ENCODE measurements at places on chromosomes 5 and 9.

DNA sequence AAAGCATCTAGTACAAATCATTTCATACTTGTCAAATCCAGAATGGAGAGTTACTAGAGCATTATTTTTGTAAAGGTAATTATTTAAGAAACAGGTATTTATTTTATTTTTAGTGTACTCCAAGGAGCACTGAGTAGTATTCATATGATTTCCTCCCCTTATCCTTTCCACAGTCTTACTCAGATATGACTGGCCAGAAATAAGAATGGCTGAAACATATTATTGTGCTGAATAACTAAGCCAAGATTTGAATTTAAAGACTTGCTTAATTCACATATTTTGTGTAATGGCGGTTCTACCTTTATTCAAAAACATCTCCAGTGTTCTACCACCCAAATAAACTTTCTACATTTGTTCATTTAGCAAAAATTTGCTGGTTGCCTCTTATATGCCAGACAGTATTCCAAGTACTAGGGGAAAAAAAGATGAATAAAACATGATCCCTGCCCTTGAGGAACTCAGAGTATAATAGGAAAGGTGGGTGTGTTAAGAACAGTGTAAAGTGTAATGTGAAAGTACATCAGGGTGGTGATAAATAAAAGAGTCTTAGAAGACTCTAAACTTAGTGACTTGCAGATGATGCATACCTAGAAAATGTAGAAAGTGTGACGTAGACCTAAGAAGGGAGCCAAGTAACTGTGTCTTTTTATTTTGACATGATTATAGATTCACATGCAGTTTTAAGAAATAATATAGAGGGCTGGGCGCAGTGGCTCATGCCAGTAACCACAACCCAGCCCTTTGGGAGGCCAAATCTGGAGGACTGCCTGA lies 110.4 kb upstream of the GRHPR start:
- DNase-seq = no peak

DNA sequence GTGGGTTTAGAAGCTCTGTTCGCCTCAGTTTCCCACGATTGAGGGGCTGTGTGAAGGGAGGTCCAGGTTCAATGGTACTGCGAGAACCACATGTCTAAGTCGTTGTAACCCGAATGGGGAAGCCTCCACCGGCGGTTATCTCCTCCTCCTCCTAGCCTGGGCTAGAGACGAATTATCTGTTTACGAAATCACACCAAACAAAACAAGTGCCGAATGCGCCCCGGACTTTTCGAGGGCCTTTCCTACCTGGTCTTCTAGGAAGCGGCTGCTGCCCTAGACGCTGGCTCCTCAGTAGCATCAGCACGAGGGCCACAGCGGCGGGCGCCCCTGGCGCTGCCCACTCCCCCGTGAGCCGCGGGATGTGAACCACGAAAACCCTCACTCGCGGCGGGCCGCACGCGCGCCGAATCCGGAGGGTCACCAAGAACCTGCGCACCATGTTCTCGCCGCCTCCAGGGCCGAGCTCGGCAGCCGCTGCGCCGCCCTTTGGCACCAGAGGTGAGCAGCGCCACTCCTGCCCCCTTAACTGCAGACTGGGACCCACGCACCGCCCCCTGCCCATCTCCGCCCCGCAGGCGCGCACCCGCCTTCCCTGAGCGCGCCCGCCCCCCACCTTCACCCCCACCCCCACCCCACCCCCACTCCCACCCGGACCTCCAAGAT lies at the start of gene CDKN2A:
CDKN2A (minus strand) TSS at position 500 of the 663 bp plus-strand sequence.
- DNase-seq = no peak

DNA sequence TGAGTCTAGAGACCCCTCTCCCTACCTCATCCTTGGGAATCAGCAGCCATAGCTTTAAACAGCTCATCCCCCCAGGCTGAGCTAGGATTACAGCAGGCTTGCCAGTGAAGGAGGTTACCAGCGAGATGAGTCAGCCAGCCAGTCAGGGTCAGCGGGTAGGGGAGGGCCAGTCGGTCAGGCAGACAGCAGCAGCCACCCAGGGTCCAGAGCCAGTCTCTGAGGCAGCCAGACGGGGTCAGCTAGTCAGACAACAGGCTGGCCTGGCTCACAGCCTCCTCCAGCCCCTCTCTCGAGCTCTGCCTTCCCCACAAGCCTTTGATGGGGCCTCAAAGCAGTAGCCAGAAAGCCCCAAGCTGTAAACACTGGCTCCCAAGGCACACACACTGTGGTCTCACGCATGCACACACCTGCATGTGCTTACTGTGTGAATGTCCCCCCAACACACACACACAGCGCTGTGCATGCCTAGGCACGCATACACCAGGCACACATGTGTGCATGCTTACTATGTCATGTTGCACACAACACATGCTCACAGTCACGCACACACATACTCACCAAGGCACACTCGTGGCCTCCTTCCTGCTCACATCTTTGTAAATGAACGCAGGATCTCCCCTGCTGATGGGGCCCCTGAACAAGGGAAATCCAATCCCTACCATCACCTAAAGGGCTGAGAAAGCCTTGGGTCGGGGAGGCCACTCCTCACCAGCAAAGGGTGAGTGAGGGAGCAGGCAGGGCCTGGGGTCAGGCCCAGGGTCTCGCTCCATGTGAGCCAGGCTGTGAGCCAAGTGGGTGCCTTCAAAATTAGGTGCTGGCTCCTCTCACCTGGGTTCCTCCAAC lies 28.2 kb upstream of the CPLX2 start:
- DNase-seq = no peak

GRCh38 chr5:158482125-158482524 lies 617.6 kb downstream of the EBF1 start:
- no peak for DNase-seq

DNA sequence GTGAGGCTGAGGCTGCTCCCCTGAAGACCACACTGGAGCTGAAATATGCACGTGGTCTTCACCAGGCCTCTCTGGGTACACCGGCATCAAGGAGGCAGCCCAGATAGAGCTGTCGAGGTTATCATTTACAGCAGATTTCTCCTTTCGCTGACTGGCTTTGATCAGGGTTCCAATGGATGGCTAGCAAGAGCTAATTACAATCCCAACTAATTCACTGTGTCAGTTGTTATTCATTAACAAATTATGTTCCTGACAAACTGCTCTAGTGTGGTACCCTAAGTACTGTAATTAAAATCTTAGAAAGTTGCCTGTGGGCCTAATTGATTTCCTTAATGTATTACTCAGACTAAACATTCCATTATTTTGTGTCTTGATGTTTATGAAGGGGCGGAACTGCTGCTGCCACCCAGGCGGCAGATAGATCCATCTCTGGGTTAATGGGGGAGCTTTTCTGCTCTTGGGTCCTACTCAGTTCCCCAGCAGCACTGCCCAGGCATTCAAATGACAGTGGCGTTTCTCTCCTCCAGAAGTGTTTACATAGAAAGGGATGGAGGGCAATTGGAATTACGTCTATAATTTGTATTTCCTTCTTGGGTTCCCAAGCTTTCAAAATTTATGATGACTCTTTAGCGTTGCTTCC lies 71.7 kb upstream of the RAD23B start:
- DNase-seq = no peak

DNA sequence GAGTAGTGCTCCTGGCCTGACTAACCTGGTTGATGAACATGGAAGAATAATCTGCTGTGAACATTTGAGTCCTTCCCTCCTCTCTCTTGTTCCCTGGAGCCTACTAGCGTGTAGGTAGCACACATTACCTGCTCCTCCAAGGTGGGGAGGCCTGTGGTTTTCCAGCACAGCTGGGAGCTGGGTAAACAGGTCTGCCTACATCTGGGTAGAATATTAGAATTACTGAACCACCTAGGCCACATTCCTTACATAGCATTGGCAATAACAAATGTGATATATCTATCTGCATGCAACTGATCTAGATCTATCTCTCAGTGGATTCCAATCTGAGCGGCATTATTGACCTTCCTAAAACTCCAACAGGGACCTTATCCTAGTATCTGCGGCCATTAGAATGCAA lies 151.0 kb upstream of the ZNF366 start:
- no peak for DNase-seq

DNA sequence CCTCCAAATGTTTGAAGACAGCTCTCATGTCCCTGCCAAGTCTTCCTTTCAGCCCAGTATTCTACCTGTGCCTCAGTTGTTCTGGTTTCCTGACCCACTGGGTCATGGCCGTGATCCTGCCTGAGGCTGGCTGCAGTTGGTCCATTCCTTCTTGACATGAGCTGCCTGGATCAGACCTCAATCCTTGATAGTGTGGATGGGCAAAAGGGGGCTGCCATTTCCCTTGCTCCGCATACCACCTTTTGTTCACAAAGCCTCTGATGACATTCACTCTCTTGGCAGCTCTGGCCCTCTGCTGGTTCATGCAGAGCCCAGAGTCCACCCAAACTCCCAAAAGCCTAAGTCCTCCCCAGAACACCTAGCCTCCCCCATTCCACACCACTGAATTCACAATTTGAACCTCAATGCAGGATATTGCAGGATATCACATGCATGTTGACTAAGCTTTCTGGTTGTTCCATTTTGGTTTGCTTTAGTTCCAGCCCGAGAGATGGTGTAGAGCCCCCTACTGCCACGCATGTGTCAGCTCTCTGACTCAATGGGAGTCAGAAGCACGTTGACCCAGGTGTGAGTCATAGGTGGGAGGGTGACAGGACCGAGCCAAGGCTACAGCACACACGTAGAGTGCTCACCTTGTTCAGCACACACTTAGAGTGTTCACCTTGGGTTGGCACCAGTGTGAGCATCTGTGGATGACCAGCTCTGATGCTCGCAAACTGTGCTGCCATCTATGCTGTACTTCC lies 137.2 kb downstream of the MTX3 start:
- no peak for DNase-seq
